AML-193 (cell line): ENCODE measurements at places on chromosomes 2 and 18.

DNA sequence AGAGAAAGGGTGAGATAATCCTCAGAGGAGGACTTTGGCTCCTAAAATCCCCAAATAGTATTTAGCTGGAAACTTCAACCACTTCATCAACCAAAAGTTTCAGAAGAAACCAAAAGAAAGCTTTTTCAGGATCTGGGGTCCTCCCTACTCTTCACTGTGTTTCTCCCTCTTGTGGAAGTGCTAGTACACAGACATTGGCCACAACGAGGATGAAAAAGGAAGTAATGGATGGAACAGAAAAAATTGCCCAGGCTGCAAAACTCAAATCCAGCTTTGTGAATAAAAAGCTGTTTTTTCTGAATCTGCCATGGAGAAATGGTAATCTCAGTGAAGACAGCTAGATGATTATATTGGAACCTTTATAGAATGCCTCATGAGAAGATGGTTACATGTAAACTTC lies 4.0 kb downstream of the PID1 start:
- no peak for DNase-seq

GRCh38 chr2:186590350-186590758 lies 498 bp downstream of the ITGAV start:
- DNase-seq: no peak

- DNase-seq: no peak
Observed at GRCh38 chr2:160674146-160674750, 180.6 kb upstream of the RBMS1 start.

- DNase-seq: peak; percentile 72
Observed at GRCh38 chr2:68466361-68466777, 725 bp downstream of the FBXO48 start.

DNA sequence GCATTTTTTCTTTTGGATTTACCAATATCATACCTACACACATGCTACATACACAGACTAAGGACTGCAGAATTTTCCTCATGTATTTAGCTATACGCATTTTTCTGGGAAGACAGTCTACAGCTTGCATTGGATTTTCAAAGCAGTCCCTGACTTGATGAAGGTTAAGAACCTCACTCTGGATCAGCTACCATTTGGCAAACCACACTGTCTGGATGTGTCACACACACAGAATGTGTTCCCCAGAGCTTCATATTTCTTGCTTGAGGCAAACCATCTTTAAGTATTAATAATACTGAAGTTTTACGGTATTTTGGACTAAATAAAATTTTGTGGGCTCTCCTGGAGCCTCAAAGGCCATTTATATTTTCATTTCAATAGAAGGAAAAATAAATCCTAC lies 102.3 kb downstream of the TCF4 start:
- no peak for DNase-seq

- DNase-seq: no peak
Observed at GRCh38 chr2:117058366-117058765, 756.1 kb upstream of the DDX18 start.

DNA sequence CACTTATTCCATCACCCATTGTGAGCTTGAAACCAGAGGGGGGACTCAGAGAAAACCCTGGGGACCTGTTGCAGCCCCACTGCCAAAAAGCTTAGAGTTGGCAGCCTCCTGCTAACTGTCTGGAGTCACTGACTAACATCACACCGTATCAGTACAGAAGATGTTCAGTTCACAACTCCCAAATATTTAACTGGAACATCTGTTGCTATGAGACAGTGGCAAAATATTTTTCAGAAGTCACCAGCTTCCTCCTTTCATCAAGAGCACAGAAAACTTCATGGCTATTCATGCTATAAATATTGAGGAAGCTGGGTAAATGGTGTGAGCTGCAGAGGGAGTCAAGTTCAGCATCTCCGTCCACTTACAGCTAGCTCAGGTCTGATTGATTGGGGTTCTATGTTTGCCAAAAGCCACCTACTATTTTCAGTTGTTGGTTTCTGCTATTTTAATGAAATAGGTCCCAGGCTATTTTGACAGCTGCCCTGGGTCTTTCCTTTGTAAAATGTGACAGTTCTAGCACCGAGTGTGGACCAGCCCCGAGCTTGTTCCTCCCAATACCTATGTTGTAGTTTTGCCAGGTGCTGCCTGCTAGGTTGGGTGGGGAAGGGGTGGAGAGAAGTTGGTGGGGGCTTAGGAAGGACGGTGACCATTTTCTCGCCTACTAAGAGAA lies 9.8 kb downstream of the TUBB6 start:
- DNase-seq: peak; percentile 4

DNA sequence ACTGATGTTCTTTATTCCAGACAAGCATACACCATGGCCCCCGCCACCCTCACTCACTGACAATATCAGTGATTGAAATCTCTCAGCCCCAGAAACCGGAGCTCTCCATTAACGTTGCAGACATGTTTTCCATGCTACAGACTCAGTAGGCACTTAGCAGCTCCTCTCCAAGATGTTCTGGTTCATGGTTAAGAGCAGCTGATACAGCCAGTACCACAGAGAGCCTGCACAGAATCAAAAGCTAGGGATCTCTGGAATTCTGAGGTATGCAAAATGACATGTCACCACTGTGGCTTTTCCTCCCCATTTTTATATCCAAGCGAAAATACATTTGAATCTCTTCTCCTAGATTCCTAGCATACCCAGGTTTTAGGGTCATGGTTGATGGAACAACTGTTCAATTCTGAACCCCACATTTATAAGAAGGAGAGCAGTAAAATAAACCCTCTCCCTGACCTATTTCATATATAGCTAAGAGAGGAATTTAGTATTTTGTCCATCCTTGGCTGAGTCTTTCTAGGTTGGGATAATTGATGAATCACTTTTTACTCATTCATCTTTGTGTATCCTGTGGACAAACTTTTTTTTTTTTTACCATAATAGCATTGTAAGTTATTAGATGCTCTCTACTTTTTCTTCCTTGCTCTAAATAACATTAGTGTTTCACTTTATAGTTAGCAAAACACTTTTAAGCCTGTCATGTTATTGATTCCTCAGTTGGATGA lies 488.4 kb upstream of the PIK3C3 start:
- DNase-seq: no peak

DNA sequence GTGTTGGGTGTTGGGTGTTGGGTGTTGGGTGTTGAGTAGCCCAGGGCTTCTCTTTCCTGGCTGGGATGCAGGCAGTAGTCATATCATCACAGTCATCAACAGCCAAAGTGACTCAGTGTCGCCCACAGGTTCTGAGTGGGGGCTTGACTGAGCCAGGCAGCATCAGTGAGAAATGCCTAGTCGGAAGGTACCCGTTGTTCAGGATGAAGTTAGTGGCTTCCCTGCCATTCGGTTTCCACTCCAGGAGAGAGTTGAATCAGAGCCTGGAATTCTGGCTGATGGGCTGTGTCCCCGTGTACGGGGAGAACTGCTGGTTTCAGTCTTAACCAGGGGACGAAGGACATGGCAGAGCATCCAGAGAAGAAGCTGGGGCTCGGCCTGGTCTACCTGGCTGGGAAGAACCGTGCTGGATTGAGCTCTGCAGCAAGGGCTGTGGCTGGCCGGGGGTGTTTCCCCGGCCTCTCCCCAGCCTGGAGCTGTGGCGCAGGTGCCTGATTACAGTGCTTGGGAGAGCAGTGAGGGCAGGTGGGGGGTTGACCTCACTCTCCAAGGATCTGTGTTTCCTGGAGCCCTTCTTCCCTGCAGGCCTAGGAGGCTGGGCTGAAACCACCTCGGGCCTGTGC lies 49.4 kb downstream of the AGAP1 start:
- DNase-seq: no peak

- no peak for DNase-seq
Observed at GRCh38 chr2:231530099-231531011, at the start of gene NMUR1. TSS of gene NMUR1 (minus strand) at chr2:231530445. CDS start at chr2:231530361, 84 bp downstream.

- no peak for DNase-seq
Observed at GRCh38 chr2:19738707-19739106, 163.1 kb downstream of the TTC32 start.

GRCh38 chr2:121796239-121796638 lies 40.8 kb downstream of the TSN start:
- no peak for DNase-seq

- peak; percentile 80 for DNase-seq
Observed at GRCh38 chr18:21682371-21683051, 22.1 kb downstream of the ABHD3 start.

DNA sequence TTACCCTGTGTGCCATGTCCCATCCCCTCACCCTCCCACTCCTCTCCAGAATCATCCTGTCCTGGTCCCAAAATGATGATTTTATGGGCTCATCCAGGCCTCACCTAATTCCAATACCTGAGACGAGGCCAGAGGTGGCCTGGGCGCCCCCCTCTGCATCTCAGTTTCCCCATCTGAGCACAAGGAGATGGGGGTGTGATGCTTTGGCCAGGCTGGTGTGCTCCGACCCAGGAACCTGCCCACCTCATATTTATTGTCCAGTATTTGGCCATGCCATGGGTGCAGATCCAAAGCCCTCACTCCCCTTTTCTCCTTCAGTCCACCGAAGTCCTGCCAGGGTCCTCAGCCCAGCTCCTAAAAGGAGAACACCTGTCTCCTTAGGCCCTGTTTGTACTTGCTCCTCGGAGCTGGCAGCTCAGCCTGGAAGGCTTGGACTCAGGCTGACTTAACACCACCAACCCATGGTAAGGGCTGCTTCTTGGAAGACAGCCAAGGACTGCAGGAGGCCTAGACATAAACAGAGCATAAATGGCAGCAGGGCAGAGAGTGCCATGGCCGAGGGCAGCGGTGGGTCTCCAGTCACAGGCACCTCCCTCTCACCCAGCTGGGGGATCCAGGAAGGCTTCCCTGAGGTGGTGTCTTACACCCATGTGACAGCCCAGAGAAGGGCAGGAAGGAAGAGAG lies 3.6 kb downstream of the TEX51 start:
- no peak for DNase-seq

GRCh38 chr2:149059822-149060221 lies 21.3 kb downstream of the LYPD6B start:
- no peak for DNase-seq
